T-cell (primary cell): ENCODE measurements at places on chromosomes 6 and 20.

GRCh38 chr20:45117581-45117980 is 2.6 kb upstream of the WFDC5 start:
- no peak for DNase-seq

GRCh38 chr6:127690092-127690491 is 113.1 kb downstream of the C6orf58 start:
- DNase-seq: no peak

DNA sequence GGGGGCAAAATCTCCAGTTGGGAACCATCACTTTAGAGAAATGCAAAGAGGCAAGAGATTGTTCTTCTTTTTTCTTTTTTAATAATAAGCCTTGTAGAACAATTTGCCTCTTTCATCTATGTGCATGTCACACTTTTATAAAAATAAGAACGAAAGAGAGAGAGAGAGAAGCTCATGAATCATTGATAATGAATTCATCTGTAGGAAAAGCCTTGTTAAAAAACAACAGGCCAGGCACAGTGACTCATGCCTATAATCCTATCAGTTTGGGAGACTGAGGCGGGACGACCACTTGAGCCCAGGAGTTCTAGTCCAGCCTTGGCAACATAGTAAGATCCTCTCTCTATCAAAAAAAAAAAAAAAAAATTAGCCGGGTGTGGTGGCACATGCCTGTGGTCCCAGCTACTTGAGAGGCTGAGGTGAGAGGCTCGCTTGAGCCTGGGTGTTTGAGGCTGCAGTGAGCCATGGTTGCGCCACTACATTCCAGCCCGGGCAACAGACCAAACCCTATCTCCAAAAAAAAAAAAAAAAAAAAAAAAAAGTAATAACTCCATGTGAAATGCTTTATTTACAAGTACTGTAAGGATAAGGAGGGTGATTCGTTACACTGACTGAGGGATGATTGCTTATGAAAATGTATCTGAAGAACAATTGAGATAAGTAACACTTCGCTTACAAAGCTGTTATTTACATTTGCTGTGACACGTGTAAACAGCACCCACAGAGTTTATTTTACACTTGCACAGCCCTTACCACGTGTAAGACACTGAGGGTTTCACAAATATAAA is 6.0 kb downstream of the CCN5 start:
- no peak for DNase-seq

DNA sequence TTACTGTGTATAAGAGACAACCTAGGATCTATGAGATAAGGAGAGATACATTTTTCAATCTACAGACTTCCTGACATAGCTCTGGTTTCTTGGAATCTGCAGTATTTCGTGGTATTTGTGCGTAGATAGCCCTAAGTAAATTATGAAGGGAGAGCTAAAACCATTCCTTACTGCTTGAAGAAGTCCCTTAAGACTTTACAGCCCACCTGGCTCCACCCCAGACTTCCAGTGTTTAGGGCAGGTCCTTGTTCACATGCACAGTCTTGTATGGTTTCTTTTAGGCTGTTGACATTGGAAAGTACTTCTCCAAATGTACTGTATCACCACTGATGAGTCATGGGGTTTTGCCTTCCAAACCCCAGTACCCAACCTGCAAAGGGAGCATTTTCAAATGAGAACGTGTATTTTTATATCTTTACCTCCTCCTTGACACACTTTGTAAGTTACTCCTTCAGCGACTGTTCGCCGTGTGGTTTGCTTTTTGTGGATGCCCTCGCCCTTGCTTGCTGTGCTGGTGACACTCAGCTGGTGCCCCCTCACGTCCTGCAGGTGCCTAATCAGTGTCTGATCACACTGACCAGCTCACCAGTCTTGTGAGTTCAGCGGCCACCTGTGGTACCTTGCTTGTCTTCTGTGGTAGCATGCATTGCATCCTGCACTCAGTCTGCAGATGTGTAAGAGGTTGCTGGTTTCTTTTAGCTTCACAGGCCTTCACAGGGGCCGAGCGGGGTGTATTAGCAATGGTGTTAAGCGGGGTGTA is 73.3 kb downstream of the IGF2R start:
- no peak for DNase-seq

DNA sequence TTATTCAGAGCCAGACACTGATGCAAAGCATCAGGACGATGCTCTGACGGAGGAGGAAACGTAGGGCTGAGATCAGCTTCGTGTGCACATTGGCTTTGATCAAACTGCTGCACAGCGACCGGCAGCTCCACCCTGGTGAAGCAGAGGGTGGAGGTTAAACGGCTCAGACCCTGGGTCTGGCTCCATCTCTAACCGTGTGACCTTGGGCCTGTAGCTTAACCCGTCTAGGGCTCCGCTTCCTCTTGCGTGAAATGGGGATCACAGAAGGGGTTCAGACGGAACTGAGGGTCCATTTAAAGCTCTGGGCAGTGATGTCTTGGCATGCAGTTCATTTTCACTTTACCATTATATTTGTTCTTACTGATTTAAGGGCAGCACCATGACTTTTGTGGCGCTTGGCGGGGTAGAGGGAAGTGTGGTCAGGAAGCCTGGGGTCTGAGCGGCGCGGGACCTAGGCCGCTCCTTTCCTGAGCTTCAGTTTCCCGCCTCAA is 644 bp downstream of the RBL1 start:
- peak; percentile 48 for DNase-seq

DNA sequence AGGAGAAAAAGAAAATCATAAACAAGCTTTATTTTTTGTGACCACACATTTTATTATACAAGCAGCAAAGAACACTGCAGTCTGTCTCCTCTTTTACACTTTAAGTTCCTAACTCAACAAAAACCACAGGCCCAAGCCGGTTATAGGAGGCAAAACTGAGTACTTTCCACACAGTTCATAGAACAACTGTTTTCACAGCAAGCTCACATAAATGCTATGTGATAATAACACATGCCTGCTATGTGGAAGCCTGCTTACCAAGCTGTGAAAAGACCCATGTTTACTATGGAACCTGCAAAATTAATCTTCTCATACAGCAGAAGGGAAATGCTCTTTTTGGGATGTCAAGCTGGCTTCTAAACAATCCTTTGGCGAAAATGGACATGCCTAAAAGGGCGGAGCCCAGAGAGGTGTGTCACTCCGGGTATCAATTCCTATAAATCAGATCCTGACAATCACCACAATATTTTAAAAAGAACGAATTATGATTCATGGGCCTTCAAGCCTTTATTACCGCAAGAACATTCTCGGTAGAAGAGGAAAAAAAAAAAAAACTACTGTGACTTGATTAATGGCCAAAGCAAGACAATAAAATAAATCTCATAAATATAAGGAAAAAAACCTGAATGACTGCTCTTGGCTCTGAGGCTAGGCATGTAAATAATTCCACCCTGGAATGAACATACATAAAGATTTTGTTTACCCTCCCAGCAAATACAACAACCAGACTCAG is 2.6 kb downstream of the TRERF1 start:
- no peak for DNase-seq

GRCh38 chr20:6245436-6245835 is 122.6 kb upstream of the FERMT1 start:
- no peak for DNase-seq

DNA sequence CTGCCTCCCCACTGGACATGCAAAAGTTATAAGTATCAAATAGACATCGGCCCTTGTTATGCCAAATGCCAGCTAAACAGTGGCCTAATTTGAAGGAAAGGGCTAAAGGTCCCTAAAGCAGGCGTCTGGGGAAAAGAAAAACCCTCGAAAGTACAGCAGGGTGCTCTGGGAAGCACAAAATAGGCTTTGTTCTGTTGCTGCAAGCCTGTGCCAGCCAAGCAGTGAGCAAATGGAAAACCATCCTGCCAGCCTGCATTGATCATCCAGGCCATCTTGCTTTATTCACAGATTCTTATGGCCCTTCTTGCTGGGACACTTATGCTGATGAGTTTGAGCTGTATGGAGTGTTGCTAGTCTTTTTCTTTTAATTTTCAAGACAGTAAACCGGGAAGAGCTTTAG is 62.2 kb upstream of the PLEKHG1 start:
- no peak for DNase-seq

DNA sequence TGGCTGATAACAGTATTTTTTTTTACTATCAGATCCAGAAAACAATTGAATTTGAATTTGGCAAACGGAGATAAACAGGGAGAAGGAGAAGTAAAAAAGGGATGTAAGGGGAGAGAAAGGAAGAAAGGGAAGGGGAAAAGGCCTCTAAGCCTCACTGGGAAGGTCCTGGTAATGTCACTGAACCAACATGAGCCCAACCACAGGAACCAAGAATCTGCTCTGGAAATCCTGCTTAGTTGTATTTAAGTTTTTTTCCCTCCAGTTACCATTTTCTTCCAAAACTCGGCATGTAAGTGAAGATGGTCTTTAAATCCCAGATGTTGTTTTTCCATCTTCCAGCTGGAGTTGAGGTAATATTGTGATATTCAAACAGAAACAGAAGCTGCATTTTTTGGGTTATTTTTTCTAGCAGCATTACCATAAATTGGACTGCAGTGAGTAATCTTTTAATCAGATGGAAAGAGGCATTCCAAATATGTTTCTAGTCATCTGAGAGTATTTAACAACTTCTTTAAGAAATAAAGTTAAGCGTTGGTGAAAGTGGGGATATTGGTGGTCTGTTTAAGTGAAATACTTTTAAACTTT is 91.1 kb downstream of the TXNDC5 start:
- DNase-seq: no peak

- DNase-seq: no peak
Observed at GRCh38 chr6:73004231-73004630, 221.1 kb downstream of the KHDC1L start.

DNA sequence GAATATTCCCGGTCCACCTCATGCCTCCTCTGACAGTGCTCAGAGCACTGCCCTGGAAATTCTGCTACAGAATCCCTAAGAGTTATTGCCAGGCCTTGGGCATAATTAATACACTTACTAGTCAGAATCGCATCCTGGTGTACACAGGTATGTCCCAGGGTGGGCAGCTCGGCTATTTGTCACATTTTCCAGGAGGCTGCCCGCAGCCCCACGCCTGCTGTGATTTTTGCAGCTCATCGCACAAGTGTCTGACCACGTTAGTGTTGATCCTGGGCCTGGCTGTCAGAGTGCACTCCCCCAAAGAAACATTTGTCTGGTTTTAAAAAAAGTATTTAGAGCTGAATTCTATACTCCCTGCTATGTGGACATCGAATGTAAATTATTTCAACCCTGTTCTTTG is 105.4 kb downstream of the CD83 start:
- DNase-seq: no peak

DNA sequence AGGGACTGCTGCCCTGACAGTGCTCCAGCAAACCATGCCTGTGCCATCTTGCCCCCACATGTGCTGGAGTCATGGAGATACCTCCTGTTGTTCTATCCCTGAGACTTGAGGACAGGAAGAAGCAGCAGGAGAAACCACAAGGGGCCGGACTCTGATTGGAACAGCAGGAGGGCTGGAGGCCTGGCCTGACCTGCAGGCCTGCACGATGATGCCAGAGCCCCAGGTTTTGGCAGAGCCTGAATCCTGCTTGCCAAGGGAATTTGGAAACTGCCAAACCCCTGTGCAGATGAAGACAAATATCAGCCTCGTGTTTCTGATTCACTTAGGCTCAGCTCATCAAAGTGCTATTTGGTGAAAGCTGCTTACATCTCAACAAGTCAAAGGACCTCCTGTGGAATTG is 177.6 kb downstream of the MAFB start:
- no peak for DNase-seq
